NCI-H1694 treated with DMSO at 0.1 percent for 48 hours (cell line): ENCODE measurements at places on chromosomes 7 and 10.

DNA sequence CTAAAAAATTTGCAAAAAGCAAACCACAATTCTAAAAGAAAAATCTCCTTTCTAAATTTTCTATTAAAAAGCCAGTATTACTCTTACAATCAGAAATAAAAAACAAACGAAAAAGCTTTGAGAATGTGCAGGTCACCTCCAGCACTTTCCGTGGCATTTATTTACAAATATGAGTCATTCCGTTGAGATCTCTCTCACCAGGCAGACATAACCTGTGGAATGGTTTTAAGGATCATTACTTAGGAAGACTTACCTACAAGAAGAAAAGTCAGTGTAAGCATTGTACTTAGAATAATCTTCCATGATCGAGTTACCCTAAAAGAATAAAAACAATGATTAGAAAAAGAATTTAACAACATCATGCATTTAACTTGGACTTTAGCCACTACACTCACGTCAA is 3.3 kb downstream of the SUN3 start:
- DNase-seq = no peak

GRCh38 chr10:100138921-100139496 is 46.8 kb downstream of the ERLIN1 start:
- no peak for DNase-seq

DNA sequence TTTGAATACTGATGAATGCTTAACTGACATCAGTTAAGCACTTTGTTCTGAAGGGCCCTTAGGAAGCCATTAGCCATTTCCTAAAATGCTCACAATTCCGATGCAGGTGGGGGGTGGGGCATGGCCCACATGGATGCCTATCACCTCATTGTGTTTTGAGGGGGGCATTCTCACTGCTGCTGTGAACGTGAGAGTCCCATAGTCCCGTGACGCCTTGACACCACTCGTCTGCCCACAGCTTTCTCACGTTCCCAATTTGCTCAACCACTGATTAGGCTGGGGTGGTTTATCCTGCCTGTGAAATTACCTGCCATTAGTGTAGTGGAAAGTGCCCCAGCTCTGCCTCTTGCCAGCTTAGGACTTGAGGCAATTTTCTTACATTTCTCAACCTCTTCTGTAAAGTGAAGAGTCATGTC is 31.9 kb downstream of the DUSP5 start:
- DNase-seq = no peak

- DNase-seq = no peak
Observed at GRCh38 chr10:126519992-126520391, 131.7 kb upstream of the ADAM12 start.

DNA sequence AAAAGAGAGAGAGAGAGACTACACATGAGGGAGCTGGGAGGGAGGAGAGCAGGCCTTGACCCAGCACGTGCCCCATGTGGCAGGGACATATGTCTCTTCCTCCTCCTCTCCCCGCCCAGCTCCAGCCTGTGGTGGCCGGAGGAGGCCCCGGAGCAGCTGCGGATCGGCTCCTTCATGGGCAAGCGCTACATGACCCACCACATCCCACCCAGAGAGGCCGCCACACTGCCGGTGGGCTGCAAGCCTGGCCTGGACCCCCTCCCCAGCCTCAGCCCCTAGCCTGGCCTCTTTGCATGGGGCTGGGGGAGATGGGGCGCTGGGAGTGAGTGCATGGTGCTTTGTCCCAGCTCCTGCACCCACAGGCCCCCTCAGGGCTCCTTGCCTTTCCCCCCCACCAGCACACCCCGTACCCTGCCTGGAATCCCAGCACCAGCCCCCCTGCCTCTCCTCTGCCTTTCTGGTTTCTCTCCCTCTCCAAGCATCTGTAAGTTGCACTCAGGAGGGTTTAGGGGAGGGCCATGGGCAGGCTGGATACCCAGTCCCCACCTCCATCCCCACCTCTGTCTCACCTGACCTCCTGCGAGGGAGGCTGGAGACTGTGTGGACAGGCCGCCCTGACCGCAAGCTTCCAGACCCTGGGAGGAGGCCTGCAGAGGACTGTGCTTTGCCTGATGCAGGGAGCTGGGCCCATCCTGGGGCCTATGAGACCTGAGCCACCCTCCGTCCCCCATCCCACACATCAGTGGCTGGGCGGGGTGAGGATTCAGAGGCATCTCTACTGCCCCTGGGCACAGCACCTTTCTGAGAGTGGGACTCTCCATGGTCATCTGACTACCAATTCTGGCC is 4.8 kb downstream of the UPK3B start:
- DNase-seq = no peak

- DNase-seq = no peak
Observed at GRCh38 chr10:68423522-68423921, 16.4 kb upstream of the RUFY2 start.

DNA sequence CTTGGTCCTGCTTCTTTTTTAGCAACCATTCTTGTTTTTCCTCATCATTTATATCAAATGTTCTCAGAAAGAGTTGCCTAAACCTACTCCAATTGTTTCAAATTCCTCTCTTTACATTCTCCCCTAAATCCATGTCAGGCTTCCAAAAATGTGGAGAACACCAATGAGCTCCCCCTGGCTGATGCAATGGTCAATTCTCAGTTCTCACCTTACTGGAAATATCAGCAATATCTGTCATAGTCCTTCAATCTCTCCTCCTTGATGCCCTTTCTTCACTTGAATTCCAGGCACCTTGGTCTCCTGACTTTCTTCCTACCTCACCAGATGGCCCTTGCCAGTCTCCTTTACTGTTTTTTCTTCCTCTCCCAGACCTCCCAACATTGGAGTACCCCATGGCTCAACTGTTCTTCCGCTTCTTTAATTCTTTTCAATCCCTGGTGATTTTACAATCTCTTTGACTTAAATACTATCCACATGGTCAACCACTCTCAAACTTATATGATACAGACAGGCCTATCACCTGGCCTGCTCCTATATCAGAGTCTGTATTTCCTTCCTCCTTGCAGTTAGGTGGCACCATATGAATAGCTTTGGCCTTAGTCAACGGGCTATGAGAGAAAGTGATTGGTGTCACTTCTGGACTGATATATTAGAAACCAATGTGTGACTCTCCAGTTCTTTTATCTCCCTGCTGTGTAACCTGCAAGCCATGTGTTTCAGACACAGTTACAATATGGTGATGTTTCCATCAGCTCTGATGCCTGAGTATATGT is 47.4 kb upstream of the CAV2 start:
- DNase-seq = no peak

GRCh38 chr10:88835096-88835909 is 16.3 kb downstream of the ANKRD22 start:
- DNase-seq = peak; percentile 70

DNA sequence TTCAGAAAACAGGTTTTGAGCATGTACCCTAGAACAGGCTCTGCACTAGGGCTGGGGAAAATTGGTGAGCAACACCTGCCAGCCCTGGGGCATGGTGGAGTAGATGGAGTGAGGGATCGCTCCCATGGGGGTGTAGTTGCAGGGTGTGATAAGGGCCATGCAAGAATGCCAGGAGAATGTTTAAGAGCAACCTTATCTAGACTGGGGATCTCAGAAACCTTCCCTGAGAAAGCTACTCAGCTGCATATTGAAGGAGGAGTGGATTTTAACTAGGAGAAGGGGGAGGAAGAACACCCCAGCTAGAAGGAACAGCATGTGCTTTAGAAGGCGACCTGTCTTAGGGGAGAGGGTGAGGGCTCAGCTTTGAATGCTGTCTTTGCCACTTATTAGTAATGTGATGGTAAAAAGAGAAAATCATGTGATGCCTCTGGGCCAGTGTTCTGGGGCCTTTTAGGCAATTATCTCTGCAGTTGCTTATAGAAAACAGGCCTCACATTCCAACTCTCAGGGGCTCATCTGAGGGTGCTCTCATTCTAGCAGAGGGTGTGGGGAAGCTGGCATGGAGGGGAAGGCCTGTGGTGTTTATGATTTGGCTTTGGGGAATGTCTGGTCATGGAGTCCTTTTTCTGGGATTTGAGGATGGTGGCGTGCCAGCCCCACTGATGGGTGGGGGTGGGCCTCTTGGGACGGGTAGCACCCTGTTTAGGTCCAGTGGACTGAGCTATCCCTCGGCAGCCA is 225.4 kb downstream of the BMPER start:
- DNase-seq = no peak

DNA sequence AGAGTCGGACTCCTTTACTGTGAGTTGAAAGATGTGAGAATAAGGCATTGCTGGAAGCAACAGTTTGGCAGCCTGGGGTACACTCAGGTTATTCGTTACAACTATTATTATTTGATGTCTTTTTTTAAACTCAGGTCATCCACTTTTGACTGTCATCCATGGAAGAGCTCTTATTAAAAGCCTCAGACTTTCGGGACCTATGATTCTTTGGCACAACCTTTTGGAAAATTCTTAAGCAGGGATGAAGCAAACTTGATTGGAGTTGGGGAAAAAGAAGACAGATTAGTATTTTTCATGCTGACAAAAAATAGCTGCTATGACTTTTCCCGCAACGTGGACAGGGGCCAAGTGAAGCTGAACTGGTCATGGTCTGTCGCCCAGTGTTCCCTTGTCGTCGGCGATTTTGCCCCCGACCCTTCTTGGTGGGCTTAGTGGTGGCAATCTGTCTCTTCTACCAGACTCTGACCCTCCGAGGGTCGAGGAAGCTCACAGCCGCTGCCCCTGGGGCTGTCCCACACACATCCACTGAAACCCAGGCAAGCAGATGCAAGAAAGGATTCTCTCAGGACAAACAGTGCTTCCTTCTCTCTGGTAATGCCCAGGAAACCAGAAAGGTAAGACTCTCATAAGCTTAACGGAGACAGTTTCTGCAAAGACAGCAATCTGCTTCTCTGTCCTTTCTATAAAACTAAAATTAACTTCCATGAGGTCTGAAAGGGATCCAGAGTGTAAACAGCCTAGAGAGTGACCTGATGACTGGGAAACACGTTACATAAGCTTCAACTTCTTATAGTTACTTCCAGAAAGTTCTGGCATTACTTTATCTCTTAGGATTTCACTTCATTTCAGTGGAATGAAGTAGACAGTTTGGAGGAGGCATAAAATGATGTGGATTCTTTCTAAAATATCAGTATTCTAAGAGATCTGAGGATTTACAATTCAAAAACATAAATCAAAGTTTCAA is 1.0 kb downstream of the CPED1 start:
- DNase-seq = no peak

GRCh38 chr7:33750177-33750576 is 155.2 kb upstream of the BMPER start:
- DNase-seq = no peak

DNA sequence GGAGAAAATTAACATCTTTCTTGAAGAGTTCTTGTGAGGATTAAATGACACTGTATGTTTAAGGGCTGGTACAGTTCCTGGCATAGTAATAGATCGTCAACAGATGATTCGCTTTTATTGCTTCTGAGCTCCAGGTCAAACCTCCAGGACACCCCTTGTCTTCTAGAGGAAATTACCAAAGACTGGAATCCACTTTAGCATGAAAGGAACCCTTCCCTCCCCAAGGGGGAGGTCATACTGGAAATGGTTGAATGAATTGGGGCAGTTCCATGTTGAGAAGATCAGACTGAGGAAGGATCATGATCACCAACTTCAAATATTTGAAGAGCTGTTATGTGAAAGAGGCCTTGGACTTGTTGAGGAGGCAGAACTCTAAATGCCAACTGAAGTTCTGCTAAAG is 8.9 kb downstream of the NFE2L3 start:
- DNase-seq = no peak

GRCh38 chr10:91185239-91185875 is 35.1 kb upstream of the PCGF5 start:
- no peak for DNase-seq

DNA sequence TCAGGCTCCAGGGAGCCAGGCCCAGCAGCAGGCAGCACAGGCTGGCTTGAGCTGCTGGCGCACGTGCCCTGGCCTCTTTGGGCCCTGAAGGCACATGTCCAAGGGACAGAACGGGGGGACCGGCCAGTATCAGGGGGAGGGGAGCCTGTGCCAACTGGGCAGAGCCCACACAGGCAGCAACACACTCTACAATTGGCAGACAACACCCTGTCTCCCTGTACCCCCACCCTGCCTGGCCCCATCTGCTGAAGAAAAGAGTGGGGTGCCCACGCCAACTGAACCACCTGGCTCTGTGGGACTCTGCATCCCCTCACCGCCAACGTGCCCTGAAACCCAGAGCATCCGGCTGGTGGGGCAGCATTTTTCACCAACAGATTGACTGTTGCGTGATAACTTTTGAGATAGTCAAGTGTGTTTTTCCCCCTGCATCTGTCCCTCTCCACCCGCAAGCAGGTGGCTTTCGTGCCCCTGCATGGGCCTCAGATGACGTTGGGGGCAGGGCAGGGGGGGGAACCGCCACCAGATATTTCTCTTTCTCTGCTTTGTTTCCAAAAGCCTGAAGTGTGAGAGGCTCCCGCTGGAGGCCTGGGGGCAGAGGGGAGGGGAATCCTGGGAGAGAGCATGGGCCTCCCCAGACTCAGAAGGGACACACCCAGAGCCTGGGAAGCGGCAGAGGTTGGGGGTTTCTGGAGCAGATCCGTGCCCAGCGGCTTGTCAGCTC is 21.8 kb downstream of the SLIT1 start:
- DNase-seq = no peak
